Germinal center (tissue), 1 donor: ENCODE measurements at places on chromosomes 7 and 10.
A peak's percentile ranks its signal among the peaks of the same experiment; 100 is the strongest.

GRCh38 chr7:27192546-27193334 lies 7.2 kb downstream of the HOXA13 start:
- DNase-seq = peak; percentile 62

DNA sequence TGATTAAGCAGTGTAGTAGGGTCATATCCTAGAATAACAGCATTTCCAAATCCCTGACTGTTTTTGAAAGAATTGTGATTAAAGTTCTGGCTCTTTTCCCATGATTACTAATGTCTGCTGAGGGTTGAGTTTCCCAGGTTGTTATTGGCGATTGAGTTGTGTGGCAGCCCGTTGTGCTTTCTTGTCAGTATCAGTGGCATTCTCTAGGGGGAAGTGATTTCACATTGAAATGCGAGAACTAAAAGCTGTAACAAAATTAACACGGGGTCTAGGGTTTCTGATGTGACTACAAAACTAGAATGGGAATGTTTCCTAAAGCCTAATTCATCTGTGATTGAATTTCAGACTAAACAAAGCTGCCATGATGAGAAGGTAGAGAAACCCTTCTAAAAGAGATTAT lies 349.4 kb downstream of the EXOC4 start:
- DNase-seq = no peak

DNA sequence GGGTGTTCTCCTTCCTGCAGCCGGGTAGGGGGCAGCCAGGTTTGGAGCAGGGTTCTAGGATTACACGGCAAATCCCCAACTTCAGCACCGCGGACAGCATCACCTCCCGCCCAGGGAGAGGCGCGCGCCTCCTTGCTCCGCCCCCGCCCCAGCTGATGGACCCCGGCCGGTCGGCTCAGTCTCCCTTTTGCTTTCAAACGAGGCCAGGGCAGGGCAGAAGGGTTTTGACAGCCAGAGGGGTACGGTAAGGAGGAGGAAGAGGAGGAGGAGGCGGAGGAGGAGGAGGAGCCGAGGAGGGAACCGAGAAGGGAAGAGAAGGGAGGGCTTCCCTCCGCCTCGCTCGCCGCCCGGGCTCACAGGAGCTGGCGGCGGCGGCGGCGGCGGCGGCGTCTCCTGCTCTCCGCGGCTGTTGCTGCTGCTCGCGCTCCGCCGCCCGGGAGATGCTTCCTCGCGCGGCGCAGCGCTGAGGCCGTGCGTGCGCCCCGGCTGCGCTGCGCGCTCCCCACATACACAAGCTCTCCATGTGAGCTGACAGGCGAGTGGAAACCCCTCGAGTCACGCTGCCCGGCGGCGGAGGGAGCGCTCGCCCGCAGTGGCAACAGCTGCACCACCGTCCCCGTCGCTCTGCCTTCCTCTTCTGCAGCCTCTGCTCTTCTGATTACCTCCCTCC lies 615 bp upstream of the CNTNAP2 start:
- peak; percentile 16 for DNase-seq

- no peak for DNase-seq
Observed at GRCh38 chr10:78185693-78186055, 152.0 kb downstream of the RPS24 start.

DNA sequence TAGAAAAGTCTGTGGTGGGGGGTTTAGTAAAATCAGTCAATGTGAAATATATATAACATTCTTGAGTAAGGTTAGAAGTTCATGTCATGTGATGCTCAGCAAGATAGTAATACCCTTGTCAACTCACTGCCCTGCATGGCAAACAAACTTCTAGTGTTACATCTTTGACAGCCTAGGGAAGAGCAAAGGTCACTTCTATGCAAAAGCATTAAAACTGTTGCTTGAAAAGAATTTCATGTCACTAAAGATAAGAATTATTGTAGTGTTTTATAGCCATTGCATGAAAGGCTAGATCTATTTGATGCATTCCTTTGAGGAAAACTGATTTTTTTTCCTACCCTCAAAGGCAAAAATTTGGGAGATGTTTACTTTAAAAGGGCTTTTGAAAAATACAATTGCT lies 176.0 kb downstream of the SKAP2 start:
- DNase-seq = no peak

DNA sequence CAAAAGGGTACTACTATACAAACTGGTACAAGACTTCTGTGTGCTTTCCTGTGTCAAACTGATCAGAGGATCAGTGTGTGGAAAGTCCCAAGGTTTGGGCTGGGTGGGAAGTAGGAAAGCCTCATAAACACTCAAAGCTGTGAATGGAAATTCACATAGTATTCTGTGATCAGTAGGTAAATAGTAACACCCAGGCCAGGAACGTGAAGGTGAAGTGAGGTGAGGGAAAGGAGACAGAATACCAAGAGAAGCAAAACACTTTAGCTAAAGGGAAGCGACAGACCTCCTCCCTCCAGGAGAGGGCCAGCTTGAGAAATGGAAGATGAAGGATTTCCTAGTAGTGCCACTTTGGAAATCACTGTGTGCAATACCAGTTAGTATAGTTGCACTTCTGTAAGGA lies 451.9 kb downstream of the KCNMA1 start:
- DNase-seq = no peak

- peak; percentile 82 for DNase-seq
Observed at GRCh38 chr7:5296611-5297226, 14.0 kb downstream of the SLC29A4 start.

DNA sequence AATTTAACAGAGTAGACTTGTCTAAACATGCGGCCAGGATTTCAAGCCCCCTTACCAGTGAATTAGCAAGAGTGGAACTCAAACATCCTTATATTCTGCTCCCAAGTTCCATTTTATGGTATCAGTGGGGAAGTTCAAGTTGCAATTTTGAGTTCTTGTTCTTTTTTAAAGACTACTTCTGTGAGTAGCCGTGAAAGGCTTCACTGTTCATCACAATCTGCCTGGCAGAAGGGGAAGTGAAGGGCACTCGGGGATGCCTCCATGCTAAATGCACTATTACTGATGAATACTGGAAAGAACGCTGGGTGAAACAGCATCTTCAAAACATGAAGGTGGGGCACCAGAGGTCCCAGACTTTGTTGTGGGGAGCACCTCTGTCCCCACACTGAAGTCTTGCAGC lies 22.4 kb upstream of the FGL2 start:
- DNase-seq = no peak

- no peak for DNase-seq
Observed at GRCh38 chr10:110479710-110480109, 18.0 kb upstream of the DUSP5 start.

- DNase-seq = no peak
Observed at GRCh38 chr7:3568516-3568915, 267.5 kb downstream of the SDK1 start.

DNA sequence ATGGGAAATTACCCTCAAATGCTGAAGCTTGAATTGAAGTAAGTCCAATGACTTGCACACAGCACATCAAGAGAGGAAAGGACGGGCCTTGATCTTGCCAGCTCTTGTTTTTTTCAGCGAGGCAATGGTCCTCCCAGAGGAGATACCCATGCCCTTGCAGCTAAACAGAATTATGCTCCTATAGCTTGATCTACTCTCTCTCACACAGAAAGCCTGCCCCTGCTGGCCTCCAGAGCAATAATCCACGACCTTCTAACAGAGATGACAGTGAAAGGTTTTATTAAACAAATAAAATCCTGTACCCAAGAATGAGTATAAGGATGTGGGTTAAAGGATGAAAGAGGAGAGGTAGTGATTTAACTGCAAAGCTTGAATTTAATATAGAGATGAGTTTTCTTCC lies 268.0 kb downstream of the ADRA2A start:
- DNase-seq = no peak

- no peak for DNase-seq
Observed at GRCh38 chr10:67088036-67088435, 162.2 kb downstream of the LRRTM3 start.

DNA sequence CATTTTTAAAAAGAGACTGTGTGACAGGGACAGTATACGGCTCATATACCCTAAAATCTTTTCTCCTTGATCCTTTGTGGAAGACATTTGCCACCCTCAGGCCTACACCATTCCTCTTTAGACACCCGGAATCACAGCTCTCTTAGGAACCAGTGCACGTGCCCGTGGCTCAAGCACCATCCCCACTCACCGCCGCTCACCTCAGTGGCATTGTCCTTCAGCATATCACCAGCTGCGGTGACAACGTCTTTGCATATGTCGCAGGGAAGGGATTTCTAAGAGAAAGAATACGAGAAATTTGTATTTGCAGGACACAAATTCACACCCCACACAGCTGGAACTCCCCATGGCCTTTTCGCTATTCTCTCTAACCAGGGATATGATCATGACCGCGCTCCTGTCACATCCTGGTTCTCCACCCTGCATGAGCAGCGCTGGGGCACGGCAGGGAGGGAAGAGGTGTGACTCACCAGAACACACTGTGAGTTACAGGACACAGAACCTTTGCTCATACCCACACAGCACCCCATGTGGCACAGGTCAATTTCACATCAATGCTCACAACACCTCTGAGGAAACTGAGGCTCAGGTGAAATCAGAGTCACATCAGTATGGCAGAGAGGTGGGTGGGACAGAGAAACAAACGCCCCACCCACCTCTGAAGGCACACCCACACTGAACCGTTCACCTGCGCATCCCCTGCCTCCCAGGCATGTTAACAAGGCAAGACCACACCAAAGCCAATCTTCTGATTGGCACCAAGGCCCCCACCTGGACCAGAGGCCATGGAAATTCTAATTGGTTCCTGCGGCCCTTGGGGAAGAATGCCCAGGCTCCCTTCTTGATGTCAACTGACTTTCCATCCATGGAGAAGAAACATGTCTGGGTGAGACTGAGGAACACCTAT lies 19.2 kb downstream of the PSAP start:
- DNase-seq = no peak

DNA sequence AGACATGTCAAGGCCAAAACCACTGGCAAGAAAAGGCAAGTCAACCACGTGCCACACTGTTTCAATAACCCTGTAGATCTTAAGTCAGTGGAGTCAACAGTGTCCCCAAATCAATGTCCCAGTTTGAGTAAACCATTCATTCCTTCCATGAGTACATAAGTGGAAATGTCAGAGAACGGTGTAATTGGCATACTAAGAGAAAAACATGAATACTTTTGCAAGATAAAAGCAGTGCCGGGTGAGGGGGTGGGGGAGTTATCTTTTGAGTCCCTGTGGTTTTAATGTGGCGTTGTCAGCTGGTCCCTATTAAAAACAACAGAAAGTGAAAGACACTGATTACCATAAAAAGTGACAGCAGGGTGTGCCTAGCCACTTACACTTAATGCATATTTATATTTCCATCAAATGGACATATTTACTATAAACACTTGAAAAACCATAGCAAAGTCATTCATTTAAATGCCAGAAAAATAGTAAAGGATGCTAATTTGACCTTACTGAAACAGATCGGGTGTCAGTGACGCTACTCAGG lies 37.8 kb downstream of the RSU1 start:
- DNase-seq = peak; percentile 13

DNA sequence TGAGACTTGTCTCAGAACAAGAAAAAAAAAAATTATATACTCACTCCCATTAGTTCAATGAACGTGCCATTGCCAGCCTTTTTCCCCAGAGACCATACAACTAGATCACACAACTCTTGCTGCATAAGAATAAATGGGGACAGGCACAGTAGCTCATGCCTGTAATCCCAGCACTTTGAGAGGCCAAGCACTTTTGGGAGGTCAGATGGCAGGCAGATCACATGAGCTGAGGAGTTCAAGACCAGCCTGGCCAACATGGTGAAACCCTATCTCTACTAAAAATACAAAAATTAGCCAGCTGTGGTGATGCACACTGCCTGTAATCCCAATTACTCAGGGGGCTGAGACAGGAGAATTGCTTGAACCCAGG lies 13.6 kb downstream of the PDLIM1 start:
- DNase-seq = no peak

GRCh38 chr7:7681191-7681935 lies 37.0 kb downstream of the RPA3 start:
- peak; percentile 36 for DNase-seq

GRCh38 chr7:128831994-128832879 lies 2.0 kb downstream of the FLNC start:
- no peak for DNase-seq

DNA sequence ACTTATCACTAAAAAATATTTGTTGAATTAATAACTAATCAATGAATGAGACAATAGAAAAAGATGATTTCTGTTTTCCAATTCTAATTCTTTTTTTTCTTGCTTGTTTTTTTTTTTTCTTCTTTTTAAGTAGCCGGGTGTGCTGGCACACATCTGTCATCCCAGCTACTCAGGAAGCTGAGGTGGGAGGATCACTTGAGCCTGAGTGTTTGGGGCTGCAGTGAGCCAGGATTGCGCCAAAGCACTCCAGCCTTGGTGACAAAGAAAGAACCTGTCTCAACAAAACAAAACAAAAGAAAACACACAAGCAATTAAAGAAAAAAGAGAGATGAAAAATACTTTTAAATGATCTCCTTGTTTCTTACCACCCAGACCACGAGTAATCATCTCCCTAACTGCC lies 1109.3 kb downstream of the REEP3 start:
- no peak for DNase-seq

DNA sequence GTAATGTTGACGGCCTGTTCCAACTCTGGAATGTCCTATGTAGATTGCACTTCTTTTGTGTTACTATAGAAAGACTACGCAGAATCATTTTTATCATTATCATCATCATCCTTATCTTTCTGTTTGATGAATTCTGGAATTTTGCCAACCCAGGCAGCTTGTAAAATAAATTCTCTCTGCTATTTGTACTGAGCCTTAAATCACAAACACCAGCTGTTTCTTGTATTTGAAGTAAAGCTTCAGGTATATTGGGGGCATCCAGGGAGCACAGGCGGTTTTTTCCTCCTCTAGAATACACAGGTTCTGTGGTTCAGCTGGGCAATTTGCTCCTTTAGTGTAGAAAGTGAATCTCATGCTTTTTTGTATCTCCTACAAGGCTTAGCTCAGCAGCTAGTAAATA lies 14.9 kb upstream of the CPA5 start:
- no peak for DNase-seq

DNA sequence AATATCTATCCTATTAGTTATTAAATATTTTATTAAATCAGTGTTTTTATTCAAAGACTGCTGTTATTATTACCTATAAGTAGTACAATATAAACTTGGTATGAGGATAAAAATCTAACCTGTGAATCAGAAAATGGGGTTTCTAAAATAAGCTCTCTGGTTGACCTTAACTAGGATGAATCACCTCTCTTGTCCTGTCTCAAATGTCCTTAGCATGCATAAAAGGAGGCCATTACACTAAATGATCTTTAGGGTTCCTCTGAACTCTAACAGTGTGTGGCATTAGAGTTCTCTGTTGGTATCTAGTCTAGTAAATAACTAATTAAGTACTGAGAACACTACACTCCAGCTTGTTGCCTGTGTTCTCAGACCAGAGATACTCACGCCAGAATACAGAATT lies 143.1 kb upstream of the LRRTM3 start:
- DNase-seq = no peak

DNA sequence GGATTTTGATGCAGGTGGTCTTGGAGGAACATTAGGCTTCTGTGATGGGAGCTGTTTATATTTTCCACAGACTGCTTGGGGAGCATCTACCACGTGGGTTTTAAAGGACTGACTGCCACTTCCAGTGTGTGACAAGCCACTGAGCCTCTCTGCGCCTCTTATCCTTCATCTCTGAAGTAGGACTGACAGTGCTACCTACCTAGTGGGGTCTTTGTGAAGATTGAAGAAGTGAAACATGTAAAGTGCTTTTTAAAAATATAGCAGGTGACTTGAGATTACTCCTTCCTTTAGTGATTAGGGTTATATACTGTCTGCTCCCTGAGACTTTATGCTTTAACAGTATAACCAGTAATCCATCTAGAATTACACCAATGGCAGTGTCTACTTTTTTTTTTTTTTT lies 29.9 kb downstream of the NKX2-3 start:
- no peak for DNase-seq

- no peak for DNase-seq
Observed at GRCh38 chr10:3926258-3926657, 141.2 kb upstream of the KLF6 start.
